Activated T-helper 1 cell treated with Interleukin-2 at 50 U/mL for 16 hours (primary cell): ENCODE measurements at places on chromosomes 12 and 14.
A peak's percentile ranks its signal among the peaks of the same experiment; 100 is the strongest.

- DNase-seq, result no peak
Observed at GRCh38 chr12:15092826-15093225, 120.0 kb downstream of the PDE6H start.

GRCh38 chr12:18932715-18933114 lies 194.8 kb downstream of the CAPZA3 start:
- no peak for DNase-seq

DNA sequence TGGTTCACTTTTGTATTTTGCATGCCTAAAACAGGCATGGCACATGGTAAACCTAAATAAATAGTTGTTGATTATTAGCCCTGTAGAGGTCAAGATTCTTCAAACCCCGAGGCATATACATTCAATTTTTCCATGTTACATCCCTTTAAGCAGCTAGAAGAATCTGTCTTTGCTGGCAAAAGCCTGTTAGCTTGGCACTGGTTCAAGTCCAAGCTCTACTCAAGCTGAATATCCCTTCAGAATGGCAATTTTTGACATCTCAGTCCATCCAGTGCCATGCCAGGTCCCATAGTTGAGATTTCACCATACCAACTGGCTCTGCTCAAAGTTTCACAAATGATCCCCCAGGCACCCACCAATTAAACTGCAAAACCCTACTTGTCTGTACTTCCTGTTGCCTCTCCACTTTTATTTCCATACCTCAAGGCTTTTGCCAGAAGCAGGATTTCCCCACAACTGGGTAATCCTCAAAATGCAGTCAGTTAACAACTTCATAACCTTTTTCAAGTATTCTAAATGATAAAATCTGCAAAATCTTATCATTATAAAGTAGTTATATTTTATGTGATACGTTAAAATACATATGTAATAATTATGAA lies 9.0 kb upstream of the DCN start:
- DNase-seq, result no peak

DNA sequence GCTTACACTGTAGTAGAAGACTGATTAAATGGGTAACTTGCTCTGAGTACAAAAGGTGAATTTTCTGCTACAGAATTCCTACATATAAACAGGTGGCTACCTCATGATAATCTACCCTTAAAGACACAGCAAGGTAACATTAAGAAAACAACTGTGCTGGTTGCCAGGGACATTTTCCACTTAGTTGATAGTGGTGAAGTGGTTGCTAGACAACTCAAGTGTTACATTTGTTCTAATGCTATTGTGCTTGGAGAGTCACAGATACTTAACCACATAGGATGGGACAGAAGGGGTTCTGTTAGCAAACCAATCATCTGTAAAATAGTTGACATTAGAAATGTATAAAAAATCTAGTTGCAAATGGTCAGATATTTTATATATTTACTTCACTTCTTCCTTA lies 870.3 kb upstream of the SEL1L start:
- DNase-seq, result no peak

DNA sequence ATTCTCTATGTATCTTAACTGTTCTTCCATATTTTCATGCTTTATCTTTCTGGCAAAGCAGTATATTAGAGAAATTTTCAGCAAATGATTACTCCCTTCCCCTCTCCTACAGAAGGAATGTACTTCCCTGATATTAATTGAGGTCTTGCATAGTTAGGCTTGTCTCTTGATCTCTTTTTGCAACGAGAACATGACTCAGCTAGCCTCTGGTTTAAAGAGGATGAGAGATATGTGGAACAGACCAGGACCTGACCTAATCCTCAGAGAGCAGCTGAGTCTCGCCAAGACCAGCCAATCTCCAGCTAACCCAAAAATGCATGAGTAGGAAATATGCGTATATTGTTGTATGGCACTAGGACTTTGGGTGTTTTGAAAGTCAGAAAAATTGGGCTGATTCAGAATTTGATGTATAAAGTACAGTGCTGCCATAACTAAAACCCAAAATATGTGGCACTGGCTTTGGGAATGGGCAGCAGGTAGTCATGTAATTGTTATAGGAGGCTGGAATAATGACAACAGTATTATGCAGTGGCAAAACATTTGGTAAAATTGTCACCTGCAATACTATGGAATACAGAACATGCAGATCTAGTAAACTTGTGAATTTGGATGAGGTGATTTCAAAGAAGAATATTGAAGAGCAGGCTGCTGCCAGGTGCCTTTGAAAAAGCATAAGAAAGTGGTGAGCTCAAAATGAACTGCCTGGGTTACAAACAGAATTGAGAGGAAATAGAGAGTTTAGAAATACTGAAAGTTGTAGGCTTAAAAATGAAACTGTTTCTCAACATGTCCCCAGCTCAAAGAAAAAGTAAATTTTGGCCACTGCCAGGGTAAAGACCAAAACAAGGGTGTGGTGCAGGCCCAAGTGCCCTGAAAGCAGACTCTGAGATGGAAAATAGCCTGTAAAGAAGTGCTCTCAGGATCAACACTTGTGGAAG lies 9.3 kb upstream of the USP15 start:
- DNase-seq, result no peak

DNA sequence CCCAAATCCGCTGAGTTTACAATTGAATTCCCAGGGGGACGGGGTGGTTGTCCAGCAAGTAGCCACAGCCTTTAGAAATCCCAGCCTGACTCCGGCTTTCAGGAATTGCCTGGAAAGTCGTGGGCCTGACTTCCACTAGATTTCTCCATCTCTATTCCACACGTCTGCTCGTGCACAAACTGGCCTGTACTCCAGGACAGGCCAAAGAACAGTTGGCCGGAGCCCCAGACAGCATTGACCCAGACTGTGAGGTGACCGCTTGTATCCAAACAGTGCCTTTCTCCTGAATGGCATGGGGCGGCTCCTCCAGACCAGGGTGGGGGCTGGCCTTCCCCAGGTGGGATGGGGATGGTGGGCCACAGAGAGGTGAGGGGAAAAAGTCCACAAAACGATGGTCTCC lies 62.2 kb downstream of the KDM2B start:
- no peak for DNase-seq

- peak; percentile 17 for DNase-seq
Observed at GRCh38 chr12:67698672-67699581, 50.4 kb downstream of the DYRK2 start.

GRCh38 chr12:26124446-26125399 lies at the start of gene BHLHE41:
Gene BHLHE41 (minus strand): TSS chr12:26125037. CDS start chr12:26124779, 258 bp downstream.
- no peak for DNase-seq

- no peak for DNase-seq
Observed at GRCh38 chr14:61365667-61366212, 44.4 kb downstream of the PRKCH start.

- DNase-seq, result peak; percentile 12
Observed at GRCh38 chr12:122031342-122032216, 9.9 kb downstream of the BCL7A start.

DNA sequence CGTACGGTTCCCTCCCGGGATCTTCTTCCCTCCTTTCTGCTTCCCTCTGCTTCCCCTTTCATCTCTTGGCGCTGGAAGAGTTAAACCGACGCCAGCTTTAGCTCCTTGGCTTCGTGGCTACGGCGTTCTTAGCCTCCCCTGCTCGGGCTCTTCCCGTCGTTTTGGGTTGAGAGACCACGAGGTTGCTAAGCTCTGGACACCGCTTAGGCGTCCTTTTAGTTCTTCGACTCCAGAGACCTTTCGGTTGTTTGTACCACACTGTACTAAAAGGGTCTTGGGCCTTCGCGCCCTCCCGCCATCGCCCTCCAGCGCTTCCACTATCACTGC lies 545 bp downstream of the CPSF2 start:
- DNase-seq, result no peak

DNA sequence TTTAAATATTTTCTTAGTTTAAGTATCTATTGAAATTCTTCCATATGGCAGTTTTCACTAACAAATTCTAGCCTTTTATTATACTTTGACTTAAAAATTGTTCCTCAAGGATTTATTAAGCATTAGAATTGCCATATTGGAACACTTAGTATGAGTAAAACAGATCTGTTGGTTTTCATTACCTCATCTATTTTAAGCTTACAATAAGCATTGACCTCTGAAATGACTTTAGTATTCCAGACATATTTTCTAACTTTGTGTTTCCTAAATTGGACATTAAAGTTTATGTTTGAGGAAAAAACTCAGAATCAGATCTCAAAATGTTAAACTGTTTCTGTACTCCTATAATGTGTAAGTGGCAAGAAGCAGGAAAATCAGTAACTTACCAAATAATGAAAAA lies 48.4 kb downstream of the CSRP2 start:
- no peak for DNase-seq

DNA sequence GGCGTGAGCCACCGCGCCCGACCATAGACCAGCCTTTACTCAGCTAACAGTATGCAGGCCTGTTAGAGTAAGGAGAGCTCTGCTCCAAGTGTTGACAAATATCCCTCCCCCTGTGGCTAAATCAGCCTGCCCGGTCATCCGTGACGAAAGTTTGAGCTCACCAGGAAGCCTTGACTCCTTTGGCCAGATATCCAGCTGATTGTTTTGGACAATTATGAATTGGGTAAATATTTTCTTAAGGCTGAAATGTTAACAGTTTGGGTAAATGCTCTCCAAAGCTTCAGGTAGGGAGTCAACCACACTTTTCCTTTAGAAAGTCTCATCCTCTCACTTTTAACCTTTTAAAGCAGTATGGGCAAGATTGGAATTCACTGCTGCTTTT lies 157.9 kb downstream of the PAWR start:
- DNase-seq, result no peak

DNA sequence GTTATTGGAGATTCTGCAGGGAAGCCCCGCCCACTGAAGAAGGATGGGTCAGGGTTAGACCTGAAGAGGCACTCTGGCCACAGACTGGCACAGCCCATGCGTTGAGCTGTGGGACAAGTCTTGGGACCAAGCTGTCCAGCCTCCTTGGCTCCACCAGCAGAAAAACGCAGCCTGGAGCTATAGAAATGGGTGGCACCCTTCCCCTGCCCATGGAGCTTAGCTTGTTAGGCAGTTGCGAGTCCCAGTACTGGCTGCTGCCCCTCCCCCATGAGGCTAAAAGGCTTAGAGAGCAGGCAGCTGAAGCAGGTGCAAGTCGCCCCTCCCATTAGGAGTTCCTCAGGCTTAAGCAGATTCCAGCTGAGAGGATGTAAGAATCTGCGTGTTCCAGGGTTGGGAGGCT lies 1124.0 kb upstream of the TMEM132C start:
- DNase-seq, result no peak

- DNase-seq, result no peak
Observed at GRCh38 chr14:29166507-29166906, 399.9 kb downstream of the FOXG1 start.

DNA sequence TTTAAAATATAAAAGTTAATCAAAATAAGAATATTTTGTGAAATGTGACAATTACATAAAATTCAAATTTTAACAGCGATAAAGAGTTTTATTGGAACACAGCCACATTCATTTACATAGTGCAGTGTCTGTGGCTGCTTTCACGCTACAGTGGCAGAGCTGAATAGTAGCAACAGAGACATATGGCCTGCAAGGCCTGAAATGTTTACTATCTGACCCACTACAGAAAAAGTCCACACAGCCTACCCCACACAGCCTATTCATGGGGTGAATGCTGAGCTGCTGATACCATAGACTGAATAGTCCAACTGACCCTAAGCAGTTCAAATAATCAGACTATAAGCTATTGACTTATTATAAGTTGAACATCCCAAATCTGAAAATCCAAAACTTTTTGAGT lies 13.2 kb downstream of the GNS start:
- no peak for DNase-seq

DNA sequence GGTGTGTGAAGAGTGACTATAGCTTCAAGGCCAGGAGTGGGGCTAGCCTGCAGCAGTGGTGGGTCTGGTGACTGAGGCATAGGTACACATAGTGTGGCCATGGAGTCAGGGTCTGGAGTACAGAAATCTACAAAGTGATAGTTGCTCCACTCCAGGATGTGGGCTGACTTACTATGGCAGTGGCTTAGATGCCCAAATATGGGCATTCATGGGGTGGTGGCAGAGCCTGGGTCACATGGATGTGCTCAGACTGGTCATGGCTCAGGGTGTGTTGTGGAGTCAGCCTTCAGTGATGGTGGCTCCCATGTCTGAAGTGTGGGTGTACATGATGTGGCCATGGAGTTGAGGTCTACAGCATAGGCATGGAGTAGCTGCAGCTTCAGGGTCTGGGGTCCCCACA lies 27.3 kb downstream of the CLEC6A start:
- no peak for DNase-seq

DNA sequence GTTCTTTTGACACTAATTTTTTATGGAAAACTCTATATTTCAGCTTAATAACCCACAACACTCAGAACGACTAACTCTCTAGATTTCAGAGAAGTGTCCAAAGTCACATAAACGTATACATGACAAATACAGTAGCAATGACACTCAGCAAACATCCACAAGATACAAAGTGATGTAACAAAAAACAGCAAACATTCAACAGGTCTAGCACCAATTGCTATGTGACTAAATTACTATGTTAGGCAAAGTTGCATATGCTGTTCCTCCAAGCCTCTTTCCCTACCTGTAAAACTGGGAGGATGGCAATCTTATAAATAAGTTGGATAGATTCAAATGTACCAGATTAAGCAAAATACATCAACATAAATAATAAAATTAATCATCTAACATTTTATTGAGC lies 1.7 kb downstream of the RECQL start:
- no peak for DNase-seq

- DNase-seq, result no peak
Observed at GRCh38 chr12:78534311-78534710, 330.3 kb upstream of the SYT1 start.
